ENCODE measurements at places on chromosomes 6 and 20. TPM values are rescaled to one million over a fixed set of nuclear protein-coding genes. Genes with fewer than 3 reads are reported as not detected.

DNA sequence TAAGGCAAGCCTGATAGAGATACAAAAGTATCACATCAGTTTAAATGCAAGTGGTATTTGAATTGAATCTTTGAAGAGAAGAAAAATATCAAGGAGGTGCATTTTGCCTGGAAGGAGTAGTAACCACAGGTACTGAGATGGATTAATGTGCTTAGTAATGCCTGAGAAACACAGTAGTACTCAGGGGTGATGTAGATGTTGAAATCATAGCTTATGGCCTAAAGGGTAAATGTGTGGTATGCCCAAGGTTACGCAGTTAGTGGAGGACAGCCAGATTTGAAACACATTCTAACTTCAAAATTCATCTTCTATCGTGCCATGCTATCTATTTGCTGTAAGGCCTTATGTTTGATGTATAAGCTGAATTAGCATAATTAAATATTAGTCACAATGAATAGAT, 55.9 kb downstream of the STXBP5 start:
- DNase-seq: no peak

DNA sequence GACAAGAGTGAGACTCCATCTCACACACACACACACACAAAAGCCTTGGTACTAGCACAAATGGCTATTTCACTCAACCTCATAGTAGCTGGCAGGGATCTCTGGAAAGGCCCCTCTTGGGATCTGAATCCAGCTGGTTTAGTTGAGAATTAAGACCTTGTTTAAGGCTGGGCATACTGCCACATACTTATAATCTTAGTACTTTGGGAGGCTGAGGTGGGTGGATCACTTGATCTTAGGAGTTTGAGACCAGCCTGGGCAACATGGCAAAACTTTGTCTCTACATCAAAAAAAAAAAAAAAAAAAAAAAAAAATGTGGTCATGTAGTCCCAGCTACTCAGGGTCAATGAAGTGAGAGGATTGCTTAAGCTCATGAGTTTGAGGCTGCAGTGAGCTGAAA, 628.3 kb downstream of the MMUT start:
- DNase-seq: no peak

Gene ZNF343
- total RNA-seq: 15.5 TPM

DNA sequence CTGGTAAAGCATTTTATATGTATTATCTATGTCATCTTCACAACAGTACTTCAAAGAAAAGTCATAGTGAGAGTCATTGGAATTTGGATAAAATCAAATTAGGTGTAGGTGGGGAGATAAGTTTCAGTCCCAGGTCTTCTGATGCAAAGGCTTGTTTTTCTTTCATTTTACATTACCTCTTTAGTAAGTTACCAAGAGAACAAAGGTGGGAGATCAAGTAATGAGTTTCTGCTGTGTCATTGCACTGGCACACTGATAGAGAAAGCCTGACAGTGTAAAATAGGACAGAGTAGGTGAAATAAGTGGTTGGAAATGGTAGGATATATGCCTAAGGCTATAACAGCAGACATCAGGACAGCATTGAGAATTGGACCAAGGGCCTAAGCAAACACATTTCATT, 250.4 kb downstream of the NKAIN2 start:
- no peak for DNase-seq

GRCh38 chr6:111474106-111474505, 8.9 kb downstream of the REV3L start:
- no peak for DNase-seq

Gene NKX2-2
- 1.2 TPM for total RNA-seq

Gene VNN1
- total RNA-seq: not detected

DNA sequence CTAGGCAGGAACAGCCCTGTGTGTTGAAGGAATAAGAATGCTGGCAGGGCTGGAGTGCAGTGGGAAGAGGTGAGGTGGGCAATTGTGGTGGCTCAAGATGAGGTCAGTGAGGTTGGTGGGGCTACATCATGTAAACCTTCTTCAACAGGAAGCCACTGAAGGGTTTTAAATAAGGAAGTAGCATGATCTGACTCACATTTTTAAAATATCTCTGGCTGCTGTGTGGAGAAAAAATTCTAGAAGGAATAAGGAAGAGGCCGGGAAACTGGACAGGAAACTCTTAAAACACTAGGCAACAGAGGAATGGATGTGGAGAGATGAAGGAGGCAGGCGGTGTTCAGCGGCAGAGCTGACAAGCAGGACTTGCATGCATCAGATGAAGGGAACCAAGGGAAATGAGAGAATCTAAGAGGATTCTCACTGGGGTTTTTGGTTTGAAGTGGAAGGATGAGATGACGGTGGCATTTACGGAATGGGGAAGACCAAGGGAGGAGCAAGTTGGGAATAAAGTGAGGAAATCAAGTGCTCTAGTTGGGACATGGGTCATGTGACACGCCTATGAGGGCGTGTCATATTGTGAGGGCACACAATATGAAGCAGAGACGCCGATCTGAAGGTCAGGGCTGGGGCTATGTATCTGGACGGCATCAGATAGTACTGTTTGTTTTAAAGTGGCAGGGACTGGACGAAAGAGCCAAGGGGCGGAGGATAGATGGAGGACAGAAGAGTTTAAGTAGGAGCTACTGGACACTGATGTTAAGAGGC, 18.2 kb downstream of the TMEM242 start:
- no peak for DNase-seq

GRCh38 chr6:54846857-54847674, 495 bp downstream of the FAM83B start:
- DNase-seq: no peak

GRCh38 chr6:34671801-34672656, 24.5 kb downstream of the ILRUN start:
- DNase-seq: no peak

GRCh38 chr6:24721461-24722215, 2.7 kb upstream of the C6orf62 start:
- DNase-seq: no peak

Gene SIRPB1
- total RNA-seq: not detected

Gene SMLR1
- total RNA-seq: not detected

GRCh38 chr6:144715344-144715743, 430.2 kb downstream of the UTRN start:
- no peak for DNase-seq

DNA sequence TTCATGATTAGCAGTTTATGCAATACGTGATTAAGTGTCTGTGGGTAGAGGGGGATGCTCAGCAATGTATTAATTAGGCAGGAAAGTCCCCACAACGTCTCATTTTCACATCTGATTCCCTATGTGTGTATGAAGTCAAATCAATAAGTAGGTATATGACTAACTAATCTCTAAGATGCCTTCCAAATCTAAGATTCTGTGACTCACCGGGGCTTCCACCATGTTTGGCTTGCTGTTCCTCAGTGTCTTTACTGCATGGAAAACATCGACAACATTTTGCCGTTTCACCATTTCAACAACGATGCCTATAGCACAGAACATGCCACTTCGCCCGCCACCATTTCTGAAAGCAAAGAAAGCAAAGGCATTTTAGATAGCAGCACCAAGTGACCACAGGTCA, 72.0 kb upstream of the THEMIS start:
- no peak for DNase-seq

- DNase-seq: no peak
Observed at GRCh38 chr6:121498481-121499276, 63.2 kb downstream of the GJA1 start.

GRCh38 chr6:11869672-11870340, 91.2 kb upstream of the ADTRP start:
- DNase-seq: no peak

DNA sequence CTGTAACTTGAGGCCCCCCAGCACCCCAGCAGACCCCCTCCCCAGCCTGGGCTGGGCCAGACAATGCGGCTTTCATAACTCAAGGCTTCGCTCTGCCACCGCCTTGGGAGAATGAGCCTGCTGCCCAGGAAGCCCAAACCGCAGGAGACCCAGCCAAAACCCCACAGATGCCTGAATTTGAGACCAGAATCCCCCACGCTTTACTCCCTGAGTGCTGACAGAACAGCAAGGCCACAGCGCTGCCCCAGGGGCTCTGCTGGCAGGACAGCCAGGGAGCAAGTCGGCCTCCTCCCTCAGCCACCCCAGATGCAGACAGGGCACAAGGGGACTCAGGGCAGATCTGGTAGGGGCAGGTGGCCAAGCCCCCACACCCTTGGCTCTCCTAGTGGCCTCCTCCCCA, 2.2 kb downstream of the MDFI start:
- DNase-seq: no peak

DNA sequence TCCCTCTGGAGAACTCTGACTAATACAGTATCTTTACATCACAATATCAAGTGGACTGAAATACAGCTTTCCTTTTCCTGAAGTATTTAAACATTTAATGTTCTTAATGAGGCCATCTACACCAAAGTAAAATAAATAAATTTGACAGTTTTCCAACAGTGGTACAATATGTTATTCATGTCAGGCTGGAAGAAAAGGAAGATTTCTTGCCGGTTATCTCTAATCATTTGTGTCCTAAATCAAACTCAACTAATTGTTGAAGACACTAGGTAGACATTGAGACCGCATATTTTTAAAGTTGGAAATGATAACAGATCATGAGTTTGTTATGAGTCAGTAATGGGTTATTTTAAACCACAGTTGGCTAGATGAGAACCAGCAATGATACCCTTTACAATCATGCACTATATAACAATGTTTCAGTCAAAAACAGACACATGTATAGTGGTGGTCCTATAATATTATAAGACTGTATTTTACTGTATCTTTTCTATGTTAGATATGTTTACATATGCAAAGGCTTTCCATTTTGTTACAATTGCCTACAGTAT, 241.6 kb downstream of the LMBRD1 start:
- no peak for DNase-seq

DNA sequence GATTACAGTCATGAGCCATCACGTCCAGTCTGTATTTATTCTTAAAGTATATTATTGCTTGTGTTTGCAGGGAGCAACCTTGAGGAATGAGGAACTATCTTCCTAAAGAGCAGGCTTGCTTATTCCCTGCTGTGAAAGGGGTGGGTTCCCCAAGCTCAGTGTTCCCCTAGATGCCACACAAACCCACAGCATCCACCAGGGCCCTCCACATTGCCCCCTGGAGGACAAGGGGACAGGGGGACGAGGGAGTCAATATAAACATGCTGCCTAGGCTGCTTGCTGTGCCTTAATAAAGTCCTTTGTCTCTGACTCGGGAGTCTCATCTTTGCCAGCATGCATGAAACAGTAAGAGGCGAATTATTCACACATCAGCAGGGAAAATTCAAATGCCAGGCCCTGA, 8.0 kb upstream of the IDH3B start:
- DNase-seq: no peak

Gene BEND6
- total RNA-seq: 1.2 TPM

Gene VGLL2
- total RNA-seq: not detected

DNA sequence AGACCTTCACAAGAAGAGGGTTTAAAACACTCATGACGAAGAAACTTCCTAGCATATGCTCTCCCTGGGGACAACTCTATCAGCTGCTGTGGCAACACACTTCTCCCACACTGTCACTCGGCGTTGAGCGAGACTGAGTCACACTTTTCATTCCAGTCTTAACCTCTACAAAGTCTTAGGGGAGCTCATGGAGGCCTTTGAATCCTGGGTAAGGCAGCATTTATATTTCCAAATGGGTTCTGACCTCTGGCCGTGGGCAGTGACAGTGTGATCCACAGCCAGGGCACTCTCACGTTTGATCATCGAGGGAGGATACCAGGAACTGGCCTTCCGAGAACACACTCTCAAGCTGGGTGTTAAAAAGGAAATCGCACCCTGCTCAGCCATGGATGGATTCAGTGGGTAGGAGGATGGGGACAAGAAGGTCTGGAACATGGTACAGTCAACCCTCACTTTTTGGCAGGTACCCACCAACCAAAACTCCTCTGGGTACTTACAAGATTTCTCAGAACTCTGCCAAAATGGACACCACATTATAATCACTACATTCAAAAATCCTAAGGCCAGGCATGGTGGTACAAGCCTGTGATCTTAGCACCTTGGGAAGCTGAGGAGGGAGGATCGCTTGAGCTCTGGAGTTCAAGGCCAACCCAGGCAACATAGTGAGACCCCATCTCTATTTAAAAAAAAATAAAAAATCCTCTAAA, 19.6 kb downstream of the RRBP1 start:
- no peak for DNase-seq

DNA sequence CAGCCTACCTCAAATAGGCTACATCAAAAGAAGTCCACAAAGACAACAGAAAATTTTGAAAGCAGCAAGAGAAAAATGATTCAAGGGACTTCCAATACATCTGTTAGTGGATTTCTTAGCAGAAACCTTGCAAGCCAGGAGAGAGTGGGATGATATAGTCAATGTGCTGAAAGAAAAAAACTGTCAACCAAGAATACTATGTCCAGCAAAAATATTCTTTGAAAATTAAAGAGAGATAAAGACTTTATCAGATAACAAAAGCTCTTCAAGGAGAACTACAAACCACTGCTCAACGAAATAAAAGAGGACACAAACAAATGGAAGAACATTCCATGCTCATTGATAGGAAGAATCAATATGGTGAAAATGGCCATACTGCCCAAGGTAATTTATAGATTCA, 34.0 kb downstream of the MCHR2 start:
- no peak for DNase-seq
